ENCODE measurements at places on chromosomes 12 and 14.

GRCh38 chr12:168763-169525 is 45.0 kb downstream of the SLC6A12 start:
- no peak for DNase-seq

DNA sequence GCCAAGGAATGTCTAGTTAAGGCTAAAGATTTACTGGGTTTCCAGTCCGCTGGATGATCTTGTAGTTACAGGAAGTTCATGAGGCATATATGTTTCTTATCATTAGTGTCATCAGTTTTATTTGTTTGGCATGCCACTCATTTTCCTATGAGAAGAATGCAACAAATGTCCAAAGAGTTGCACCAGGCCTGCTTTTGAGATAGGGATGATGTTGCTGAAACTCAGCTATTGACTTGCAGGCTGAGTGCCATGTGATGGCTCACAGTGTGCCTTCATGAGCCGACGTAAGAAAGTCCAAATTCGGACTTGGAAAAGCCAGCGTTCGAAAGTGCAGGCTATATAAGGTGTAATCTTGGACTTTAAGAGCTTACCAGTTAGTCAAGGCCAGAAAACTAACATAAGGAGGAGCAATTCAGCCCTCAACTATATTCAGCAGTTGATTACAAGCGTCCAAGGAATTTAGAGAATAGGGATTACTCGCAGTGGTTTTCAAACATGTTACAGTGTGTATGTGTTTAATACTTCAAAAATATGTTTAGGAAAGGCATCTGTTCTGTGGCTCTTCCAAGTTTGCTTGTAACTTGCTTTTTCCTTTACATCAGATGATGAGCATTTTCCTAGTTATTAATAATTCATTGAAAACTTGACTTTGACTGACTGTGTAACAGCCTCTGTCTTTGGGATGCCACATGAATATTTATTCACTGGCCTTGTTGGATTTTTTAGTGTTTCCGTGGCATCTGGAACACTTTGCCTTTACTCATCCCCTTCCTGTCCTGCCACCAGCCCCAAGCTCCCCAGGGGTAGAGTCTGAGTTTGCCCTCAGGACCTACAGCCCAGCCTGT is 101.3 kb downstream of the LGMN start:
- no peak for DNase-seq

DNA sequence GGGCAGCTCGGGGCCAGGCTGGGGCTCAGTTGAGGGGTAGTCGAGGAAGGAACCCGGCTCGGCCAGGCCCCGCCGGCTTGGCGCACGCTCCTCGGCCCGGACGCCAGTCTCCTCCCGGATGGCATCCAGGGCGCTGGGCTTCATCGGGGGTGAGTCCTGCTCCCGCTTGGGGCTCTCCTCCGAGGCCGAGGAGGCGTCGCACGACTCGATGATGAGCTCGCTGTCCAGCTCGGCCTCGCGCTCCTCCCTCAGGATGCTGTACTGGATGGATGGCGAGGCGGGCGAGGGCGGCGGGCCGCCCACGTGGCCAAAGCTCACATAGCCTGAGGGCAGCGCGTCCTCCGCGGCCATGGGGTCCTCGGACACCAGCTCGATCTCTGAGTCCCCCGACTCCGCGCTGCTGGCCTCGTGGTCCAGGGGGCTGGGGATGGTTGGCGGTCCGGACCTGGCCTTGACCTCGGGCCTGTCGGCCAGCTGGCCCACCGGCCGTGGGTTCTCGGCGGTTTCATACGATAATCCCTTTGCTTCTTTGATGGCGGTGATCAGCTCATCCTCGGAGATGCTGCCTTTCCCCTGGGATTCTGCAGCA is 143.4 kb downstream of the RTN1 start:
- DNase-seq = no peak

DNA sequence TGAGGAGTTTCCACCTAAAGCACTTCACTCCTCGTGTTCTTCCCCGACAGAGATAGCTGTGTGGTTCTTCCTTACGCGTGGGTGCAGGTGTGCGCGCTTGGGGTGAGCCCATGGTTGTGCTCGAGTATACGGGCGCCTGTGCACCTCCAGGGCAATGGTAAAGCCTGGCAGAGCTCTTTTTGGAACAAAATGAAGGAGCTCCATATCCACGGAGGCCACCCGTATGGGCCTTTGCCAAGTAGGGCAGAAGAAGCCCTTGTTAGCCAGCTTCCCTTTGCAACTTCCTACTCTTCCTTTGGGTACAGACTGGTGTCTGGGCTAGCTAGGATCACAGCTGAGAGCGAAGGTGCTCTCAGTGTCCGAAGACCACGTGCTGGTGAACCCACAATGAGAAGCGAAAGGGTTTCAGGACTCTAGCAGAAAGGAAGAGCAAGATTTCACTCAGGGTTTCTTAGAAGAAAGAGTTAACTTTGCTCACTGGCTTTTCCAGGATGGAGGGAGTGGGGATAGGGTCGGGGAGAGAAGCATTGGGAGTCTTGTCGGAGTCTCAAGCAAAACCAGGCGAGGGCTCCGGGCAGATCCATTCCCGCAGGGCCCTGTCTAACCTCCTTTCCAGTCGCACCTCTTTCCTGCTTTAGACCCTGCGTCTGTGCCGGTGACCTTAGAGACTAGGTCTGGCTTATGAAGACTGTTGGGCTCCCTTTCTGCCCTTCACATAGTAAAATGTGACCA is 960 bp upstream of the LRFN5 start:
- peak; percentile 48 for DNase-seq

DNA sequence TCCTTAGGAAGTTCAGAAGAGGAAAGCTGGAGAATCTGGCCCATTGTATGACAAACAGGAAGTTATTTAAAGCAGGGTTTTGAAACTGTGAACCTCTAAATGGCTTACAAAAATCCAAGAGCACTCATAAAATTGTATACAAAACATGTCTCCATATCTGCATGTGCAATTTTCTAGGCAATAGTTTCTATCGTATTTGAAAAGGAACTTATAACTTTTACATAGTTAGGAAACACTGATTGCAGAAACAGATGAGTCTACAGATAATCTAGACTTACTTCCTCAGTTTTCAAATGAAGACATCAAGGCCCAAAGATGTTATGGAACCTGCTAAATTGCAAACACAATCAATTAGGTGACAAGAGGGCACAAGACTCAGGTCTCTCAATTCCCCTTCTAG is 53.3 kb upstream of the ETV6 start:
- no peak for DNase-seq

- DNase-seq = no peak
These were observed 286.3 kb downstream of the RPAP3 start for GRCh38 chr12:47419497-47419896.

- DNase-seq = no peak
These were observed 62.3 kb downstream of the SUSD6 start for GRCh38 chr14:69673578-69674305.

GRCh38 chr12:111557271-111558106 is 41.6 kb downstream of the ATXN2 start:
- no peak for DNase-seq

DNA sequence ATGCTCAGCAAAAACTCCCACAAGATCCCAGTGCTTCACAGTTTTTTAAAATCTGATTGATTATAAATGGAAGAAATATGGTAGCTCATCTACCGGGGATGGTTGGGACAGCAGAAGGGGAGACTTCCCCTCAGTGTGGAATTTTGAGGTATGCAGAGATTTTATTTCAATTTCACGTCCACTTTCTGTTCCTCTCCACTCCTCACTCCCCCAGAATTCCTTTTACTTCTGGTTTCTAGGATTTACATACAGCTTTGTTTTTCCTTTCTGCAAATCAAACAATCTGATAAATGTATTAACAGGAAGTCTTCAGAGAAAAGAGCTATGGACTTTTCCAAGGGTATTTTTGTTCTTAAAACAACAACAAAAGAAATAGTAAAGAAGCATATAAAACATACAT is 181.5 kb upstream of the ARHGAP5 start:
- no peak for DNase-seq

DNA sequence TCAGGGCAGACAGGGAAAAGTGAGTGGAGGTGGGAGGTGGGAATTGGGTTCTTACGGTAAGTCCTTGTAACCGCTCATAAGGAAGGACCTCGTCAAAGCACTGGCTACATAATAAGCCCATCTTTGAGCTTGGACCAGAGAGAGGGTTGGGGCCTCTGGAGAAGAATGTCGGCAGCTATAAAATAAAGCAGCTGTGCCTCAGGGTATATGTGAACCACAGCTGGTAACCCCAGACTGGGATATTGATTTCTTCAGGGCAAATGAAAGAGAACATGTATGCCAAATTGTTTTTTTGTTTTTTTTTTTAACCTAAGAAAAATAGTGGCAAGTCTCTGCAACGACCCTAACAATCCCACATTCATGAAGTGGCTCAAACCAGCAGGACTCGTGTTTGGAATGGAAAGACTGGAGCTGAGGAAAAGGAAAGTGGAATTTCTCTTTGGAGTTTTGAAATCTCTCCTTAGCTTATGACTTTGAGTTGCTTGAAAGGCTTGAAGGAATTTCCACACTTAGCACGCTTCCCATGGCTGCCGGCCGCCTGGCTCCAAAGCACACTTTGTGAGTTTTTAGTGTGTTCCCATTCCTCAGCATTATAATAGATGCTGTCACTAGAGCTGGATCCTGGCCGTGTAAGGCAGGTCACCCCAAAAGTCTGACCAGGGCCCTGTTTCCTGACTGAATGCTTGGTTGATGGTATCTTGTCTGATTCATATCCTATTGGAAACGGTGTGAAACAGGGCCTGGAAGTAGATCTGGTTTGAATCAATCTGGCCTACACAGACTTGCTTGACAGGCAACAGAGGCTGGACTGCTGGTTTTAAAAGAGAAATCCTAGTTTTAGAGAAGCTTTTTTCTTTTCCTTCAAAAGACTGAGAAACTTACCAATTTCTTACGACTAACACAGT is 244.7 kb downstream of the MSRB3 start:
- DNase-seq = no peak

GRCh38 chr12:95118788-95119179 is 45.4 kb upstream of the NR2C1 start:
- DNase-seq = no peak

DNA sequence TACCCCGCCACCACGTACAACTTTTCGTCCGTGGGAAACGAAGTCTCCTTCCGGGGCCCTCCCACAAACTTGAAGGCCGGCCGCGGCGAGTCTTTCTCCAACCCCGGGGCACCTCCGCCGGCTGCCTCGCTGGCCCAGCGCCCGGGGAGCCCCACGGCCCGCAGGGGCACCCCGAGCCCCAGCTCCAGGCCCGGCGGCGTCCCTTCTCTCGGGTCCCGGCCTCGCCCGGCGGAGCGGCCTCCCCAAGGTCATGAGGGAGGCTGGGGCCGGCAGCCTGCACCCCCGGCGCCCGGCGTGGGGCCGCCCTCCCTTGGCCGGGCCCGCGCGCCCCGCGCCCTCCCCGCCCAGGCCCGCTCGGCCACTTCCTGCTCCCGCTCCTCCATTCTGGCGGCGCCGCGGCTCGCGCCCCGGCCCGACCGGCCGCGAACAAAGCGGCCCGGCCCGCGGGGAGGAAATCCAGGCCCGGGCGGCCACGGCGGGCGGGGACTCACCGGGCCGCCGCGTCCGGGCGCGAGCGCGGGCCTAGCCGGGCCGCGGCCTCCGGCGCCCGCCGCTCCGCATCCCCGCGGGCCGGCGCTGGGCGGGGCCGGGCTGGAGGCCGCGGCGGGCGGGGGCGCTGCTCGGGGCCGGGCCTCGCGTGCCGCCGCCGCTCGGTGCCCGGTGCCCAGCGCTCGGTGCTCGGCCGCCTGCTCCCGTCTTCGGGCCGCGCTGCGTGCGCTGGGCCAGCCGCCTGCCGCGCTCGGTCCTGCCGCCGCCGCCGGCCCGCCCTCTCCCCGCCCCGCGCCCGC is at the start of gene AKT1:
TSS of gene AKT1 (minus strand) at position 756 of the 788 bp plus-strand sequence. CDS start 3,105 bp downstream, outside the sequence.
- DNase-seq = no peak

GRCh38 chr14:103074729-103075367 is 9.2 kb upstream of the LBHD2 start:
- no peak for DNase-seq

DNA sequence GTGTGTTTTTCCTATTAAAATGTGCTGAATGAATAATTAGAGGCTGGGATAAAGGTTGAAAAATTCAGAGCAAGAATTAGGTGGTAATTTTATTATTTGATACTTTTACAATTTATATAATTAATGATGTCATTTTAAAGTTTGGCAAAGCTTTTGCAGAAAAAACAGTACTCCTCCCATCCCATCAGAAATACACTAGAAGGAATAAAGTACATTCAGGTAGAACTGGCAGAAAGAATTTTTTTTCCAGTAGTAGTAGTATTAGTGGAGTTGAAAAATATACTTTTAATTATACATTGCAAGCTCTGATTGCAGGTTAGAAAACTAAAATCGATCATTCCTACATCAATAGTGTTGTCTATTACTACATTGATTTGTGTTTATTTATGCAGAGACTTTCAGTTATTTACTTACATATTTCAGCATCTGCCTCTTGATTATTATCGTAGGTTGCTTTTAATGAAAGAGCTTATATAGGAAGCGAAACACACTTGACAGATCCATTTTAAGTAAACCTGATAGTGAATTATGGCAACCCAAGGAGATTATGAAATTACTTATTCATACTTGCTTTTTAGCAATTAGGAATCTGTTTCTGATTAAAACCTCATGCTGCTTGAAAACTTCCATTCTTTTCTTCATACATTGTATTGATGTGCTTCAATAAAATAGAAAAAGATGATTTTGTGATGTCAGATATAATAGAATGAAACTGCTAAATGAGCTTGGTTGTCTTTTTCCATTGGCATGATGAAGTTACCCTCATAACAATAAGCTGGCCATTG is 10.1 kb downstream of the FOXG1 start:
- DNase-seq = no peak

DNA sequence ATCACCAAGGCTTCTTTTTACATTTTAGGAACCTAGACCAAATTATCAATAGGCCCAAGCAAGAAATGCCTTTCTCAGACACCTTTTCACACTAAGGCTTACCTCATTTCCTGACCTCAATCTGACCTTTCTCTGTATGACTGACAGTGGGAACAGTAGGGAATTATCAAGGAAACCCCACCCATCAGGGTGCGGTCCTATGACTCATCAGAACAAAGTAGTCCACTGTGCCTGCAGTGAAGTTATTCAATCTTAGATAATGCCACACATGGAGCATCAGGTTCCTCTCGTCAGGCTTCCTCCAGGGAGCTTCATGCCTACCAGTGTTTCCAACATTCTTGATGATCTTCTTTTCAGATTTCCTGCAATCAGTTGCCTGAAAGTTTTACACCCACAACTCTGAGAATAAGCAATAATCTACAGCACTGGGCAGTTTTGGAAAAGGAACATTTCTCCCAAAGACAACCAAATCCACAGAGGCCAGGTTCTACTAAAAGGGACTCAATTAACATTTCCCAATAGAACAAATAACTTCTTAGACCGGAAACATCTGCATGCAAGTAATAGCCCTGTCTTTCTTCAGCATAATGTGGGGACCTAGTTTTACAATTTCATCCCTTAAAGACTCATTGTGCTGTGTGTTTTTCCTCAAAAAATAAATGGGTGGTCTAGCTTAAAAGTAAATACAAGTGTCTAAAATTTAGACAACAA is 35.9 kb upstream of the TMTC2 start:
- DNase-seq = no peak

Data from right renal cortex interstitium (tissue), 3 donors.